Stomach (tissue), 19 donors: ENCODE measurements at places on chromosomes 11 and 22.

- no peak overlapping the region for H3K4me3 ChIP-seq
- H3K27me3 ChIP-seq: peaks cover 19% of the 10 kb centered on the region
- no peak for DNase-seq
- no peaks in the 10 kb centered on the region for H3K36me3 ChIP-seq
- peaks cover 74% of the 10 kb centered on the region for H3K4me1 ChIP-seq
Observed at GRCh38 chr11:2886936-2887335, 1.4 kb upstream of the CDKN1C start.

- H3K36me3 ChIP-seq: no peaks in the 10 kb centered on the region
- H3K4me1 ChIP-seq: peaks cover 4% of the 10 kb centered on the region
- H3K27ac ChIP-seq: no peak overlapping the region
- DNase-seq: no peak
- no peak overlapping the region for H3K4me3 ChIP-seq
Observed at GRCh38 chr11:69531717-69532088, 50.2 kb downstream of the LINC01488 start.

DNA sequence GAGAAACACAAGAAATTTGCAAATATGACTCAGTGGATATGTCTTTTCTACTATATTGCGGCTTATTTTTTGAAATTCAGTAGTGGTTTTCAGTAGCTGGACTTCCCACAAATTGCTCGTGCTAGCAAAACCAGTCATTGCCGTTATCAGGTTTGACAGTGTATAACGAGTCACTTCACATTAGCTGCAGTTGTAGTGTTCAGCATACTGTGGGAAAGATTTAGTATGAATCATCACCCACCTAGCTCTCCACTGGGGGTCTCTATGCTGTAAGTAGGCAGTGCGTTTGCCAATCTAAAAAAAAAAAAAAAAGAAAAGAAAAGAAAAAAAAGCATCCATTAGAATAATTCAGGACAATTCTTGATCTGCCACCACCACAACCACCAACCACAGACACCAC lies 1318.9 kb downstream of the LRRC4C start:
- H3K27me3 ChIP-seq: no peaks in the 10 kb centered on the region
- no peak overlapping the region for H3K4me3 ChIP-seq
- DNase-seq: no peak
- no peak overlapping the region for H3K27ac ChIP-seq

DNA sequence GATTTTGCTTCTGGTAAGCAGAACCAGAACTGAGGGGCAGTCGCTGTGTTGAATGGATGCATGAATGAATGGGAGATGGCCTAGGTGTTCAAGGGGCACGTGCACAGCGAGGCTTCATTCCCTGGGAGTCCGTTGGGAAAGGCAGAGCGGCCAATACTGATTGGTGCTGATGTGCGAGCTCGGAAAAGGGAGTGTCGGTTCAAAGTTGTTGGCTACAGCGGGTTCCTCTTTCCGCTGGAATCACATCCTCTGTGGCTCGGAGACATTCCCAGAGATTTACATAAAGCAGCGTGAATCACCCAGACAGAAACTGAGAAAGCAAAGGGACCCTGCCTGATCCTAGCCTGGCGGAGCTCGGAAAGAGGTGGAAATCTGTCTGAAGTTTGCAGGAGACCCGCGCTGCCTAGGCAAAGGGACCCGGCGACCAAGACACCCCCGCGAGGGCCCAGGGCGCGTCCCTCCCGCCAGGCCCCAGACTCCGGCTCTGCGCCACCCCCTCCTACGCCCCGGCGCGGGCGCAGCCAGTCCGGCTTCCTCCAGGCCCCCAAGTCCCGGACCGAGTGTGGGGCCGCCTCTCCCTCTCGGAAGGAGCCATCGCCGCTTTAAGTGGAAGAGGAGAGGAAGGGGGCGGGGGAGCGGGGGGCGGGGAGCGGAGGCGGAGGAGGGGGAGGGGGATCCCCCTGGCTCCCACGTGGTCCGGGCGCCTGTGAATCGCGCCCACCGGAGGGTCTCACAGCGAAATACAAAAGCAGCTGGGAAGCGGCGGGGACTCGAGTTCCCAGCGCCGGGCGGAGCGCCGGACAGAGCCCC lies at the start of gene FJX1:
Gene FJX1 (plus strand): TSS at position 774 of the 810 bp plus-strand sequence. CDS start 177 bp downstream, outside the sequence.
- peaks cover 44% of the 10 kb centered on the region for H3K4me1 ChIP-seq
- peak within 1 kb of the TSS; percentile 80 for H3K27ac ChIP-seq
- H3K27me3 ChIP-seq: no peaks in the 10 kb centered on the region

GRCh38 chr11:68038718-68039525 lies at the start of gene TCIRG1:
TCIRG1 (plus strand) TSS chr11:68039025; CDS start chr11:68041272, 2,247 bp downstream.
- H3K36me3 ChIP-seq: peaks cover 20% of the 10 kb centered on the region
- no peaks in the 10 kb centered on the region for H3K27me3 ChIP-seq
- peak within 1 kb of the TSS; percentile 93 for H3K27ac ChIP-seq
- DNase-seq: peak; percentile 94

- no peaks in the 10 kb centered on the region for H3K27me3 ChIP-seq
- H3K4me1 ChIP-seq: no peaks in the 10 kb centered on the region
- H3K4me3 ChIP-seq: no peak overlapping the region
Observed at GRCh38 chr11:84313830-84314359, 1027.7 kb upstream of the CCDC90B start.

DNA sequence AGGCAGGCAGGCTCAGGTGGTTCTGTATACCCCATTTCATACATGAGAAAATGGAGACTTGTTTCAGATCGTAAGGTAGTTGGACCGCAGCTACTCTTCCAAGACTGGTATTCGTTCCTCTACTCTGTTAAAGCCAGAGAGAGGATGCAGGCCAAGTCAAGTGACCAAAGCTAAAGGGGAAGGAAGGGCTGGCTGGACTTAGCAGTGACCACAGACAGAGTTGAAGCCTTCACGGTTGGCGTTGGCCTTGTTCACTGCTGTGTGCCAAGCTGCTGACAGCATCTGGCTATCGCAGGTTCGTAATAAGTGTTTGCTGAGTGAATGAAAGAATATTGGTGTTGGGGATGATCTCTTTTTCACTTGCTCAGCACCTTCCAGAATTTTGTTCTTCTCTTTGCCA lies 64.2 kb downstream of the PTPRJ start:
- no peaks in the 10 kb centered on the region for H3K27me3 ChIP-seq
- H3K36me3 ChIP-seq: no peaks in the 10 kb centered on the region
- no peak for DNase-seq
- H3K4me1 ChIP-seq: peaks cover 57% of the 10 kb centered on the region
- no peak overlapping the region for H3K4me3 ChIP-seq
- H3K27ac ChIP-seq: peak overlapping the region; percentile 4

DNA sequence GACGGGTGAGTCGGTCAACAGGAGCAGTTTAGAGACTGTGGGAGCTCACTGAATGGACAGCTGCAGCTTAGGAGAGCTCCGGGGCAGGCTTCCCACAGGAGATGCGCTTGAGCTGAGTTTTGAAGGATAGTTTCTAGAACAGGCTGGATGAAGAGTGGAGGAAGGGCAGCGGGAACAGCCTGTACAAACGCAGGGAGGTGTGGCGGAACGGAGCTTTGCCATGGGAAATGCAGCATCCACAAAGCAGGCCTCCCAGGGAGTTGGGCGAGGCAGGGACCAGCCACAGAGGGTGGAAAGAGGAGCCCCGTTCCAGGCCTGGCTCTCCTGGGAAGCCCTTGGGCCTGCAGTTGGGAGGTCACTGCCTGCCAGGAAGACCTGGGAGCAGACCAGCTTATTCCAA lies 26.8 kb upstream of the TEF start:
- H3K27me3 ChIP-seq: no peaks in the 10 kb centered on the region
- H3K36me3 ChIP-seq: peaks cover 64% of the 10 kb centered on the region
- DNase-seq: no peak
- H3K4me1 ChIP-seq: no peaks in the 10 kb centered on the region

- H3K4me1 ChIP-seq: peaks cover 17% of the 10 kb centered on the region
- peak overlapping the region; percentile 21 for H3K27ac ChIP-seq
- H3K4me3 ChIP-seq: no peak overlapping the region
- peak; percentile 93 for DNase-seq
Observed at GRCh38 chr11:94876645-94877442, 96.5 kb downstream of the CWC15 start.

- H3K27ac ChIP-seq: no peak overlapping the region
- peak; percentile 43 for DNase-seq
- peaks cover 3% of the 10 kb centered on the region for H3K27me3 ChIP-seq
- no peak overlapping the region for H3K4me3 ChIP-seq
- no peaks in the 10 kb centered on the region for H3K36me3 ChIP-seq
Observed at GRCh38 chr22:35489239-35489638, 51.4 kb upstream of the RASD2 start.

DNA sequence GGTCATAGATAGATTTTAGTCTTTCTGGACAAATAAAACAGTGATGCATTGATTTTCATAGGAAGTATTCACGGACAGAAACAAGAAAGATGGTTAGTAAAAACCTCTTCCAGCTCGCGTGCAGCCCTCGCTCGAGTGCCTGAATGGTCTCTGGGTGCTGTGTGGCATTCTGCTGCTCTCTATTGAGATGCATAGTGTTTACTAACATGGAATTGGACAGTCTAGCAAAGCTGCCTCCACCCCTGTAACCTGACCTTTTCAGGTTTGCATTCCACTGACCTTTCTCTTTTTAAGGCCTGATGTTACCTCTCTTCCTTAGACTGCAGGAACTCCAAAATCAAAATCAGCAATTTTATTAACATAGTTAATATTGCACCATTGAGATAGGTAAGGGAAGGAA lies 643.4 kb downstream of the JRKL start:
- no peak for DNase-seq
- no peak overlapping the region for H3K4me3 ChIP-seq
- no peaks in the 10 kb centered on the region for H3K36me3 ChIP-seq
- no peaks in the 10 kb centered on the region for H3K27me3 ChIP-seq

GRCh38 chr22:45757068-45757467 lies 85.4 kb downstream of the ATXN10 start:
- no peak overlapping the region for H3K4me3 ChIP-seq
- no peak overlapping the region for H3K27ac ChIP-seq
- peaks cover 17% of the 10 kb centered on the region for H3K4me1 ChIP-seq
- DNase-seq: no peak
- H3K36me3 ChIP-seq: peaks cover 28% of the 10 kb centered on the region
- H3K27me3 ChIP-seq: no peaks in the 10 kb centered on the region

DNA sequence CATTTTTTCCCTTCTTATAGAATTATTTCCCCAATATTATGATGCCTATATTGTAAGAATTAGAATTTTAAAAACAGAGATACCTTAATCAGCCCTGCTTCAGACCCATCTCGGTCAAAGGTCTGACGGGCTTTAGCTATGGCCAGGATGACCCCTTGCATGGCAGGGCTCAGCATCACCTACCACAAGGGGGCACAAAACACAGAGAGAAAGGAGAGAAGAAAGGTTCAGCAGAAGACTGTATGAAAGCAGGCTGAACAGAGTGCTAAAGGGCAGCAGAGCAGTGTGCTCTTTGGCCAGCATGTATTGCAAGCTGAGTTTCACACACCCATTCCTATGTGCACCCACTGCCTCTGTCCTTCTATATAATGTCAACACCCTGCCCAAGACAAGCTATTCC lies 26.8 kb downstream of the CLDN25 start:
- no peak overlapping the region for H3K27ac ChIP-seq
- no peaks in the 10 kb centered on the region for H3K27me3 ChIP-seq
- no peak overlapping the region for H3K4me3 ChIP-seq
- DNase-seq: no peak
- H3K36me3 ChIP-seq: peaks cover 31% of the 10 kb centered on the region

- H3K27ac ChIP-seq: no peak overlapping the region
- H3K36me3 ChIP-seq: no peaks in the 10 kb centered on the region
- no peaks in the 10 kb centered on the region for H3K4me1 ChIP-seq
- DNase-seq: no peak
- no peak overlapping the region for H3K4me3 ChIP-seq
- no peaks in the 10 kb centered on the region for H3K27me3 ChIP-seq
Observed at GRCh38 chr11:117511483-117511930, 183.9 kb downstream of the CEP164 start.

GRCh38 chr11:61679296-61679695 lies 895 bp upstream of the DAGLA start:
- H3K4me1 ChIP-seq: peaks cover 31% of the 10 kb centered on the region
- no peaks in the 10 kb centered on the region for H3K36me3 ChIP-seq
- no peak overlapping the region for H3K27ac ChIP-seq
- no peaks in the 10 kb centered on the region for H3K27me3 ChIP-seq
- DNase-seq: no peak
- H3K4me3 ChIP-seq: no peak overlapping the region

- H3K27ac ChIP-seq: no peak overlapping the region
- no peak for DNase-seq
- no peak overlapping the region for H3K4me3 ChIP-seq
- H3K4me1 ChIP-seq: peaks cover 3% of the 10 kb centered on the region
- H3K27me3 ChIP-seq: peaks cover 38% of the 10 kb centered on the region
Observed at GRCh38 chr22:44427611-44428470, 70.2 kb downstream of the RTL6 start.

DNA sequence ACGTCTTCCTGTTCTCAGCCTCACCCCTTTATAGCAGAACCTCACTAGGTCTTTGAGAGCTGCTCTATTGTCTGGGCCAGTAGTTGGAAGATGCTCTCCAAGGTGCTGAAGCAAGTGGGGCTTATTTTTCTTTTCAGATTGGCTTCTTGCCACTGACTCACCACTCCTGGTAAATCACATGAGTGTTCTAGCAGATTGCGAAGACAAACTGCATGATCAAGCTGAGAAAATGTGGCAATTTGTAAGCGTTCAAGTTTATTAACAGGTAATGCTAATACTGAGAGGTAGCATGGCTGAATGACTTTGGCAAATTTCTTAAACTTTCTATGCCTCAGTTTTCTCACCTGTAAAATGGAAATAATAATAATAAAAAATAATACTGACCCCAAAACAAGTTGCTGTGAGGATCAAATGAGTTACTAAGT lies 59.2 kb downstream of the CACNG2 start:
- no peak overlapping the region for H3K4me3 ChIP-seq
- H3K4me1 ChIP-seq: no peaks in the 10 kb centered on the region
- H3K27me3 ChIP-seq: no peaks in the 10 kb centered on the region
- H3K36me3 ChIP-seq: no peaks in the 10 kb centered on the region
- no peak overlapping the region for H3K27ac ChIP-seq
